NCI-H2227 treated with DMSO at 0.1 percent for 48 hours (cell line): ENCODE measurements at places on chromosomes 16 and 17.

DNA sequence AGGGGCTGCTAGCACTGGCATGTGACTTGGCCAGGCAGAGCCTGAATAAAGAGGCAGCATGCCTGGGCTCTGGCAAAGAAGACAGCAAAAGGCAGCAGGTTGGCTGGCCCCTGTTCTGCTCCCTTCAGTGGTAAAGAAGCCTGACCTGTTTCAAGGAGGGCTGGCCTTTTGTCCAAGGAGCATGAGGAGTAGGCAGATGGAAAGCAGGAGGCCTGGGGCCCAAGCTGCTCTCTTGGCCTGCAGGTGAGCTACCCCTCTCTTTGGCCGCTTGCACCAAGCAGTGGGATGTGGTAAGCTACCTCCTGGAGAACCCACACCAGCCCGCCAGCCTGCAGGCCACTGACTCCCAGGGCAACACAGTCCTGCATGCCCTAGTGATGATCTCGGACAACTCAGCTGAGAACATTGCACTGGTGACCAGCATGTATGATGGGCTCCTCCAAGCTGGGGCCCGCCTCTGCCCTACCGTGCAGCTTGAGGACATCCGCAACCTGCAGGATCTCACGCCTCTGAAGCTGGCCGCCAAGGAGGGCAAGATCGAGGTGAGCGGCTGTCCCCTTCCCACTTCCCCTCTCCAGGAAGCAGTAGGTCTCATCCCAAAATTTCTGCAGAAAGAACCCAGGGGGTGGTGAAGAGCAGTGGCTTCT, 8.0 kb downstream of the TRPV2 start:
- DNase-seq = no peak

DNA sequence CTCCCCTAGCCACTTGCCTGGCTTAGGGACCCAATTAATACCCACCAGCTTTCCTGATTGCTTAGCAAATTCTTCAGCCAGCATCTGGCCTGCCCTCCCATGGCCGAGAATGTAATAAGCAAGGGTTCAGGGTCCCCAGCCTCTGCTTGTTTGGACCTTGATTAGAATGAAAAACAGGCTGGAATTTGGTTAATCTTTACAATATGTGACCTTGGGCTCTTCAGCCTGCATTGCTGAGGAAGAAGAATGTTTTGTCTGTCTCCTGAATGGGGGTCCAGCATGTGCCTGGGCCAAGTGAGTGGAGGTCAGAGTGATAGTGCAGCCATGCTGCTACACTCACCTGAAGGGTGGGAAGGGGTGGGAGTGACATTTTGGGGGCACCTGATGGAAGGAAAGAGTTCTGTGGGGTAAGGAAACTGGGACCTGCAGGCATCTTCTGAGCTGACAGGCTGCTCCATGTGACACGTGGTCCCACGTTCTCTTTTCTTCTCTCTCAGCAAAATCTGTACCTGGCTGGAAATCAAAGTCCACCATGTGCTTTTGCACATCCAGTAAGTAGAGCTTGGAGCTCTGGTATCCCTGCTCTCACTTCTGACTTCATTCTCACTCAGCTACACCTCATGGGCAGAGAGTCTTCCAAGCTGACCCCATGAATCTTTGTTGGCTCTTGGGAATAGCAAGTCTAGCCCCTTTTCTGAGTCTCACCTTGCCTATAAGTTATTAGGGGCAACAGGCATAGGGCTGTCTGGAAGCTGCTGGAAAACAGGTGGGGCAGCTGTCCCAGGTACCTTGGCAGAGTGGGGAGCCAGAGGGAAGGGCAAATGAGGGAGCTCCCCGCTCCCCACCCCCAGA, 5.3 kb downstream of the TMEM106A start:
- DNase-seq = no peak

- DNase-seq = no peak
Measured at GRCh38 chr17:2560658-2561057, 32.8 kb upstream of the PAFAH1B1 start.

DNA sequence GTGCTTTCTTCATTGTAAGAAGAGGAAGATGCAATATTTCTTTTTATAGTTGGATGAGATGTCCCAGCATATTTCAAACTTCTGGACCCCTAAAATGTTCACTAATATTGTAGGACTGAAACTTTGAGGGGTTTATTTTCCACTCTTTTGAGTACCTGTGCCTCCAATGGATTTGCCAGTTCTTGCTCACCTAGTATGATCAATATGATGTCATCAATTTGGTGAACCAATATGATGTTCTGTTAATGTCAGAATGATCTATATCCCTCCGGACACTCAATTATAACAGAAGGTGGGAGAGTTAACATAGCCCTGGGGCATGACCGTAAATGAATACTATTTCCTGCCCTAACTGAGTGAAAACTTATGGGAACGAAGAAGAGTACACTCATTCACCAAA, 178.3 kb downstream of the CBLN1 start:
- DNase-seq = no peak

DNA sequence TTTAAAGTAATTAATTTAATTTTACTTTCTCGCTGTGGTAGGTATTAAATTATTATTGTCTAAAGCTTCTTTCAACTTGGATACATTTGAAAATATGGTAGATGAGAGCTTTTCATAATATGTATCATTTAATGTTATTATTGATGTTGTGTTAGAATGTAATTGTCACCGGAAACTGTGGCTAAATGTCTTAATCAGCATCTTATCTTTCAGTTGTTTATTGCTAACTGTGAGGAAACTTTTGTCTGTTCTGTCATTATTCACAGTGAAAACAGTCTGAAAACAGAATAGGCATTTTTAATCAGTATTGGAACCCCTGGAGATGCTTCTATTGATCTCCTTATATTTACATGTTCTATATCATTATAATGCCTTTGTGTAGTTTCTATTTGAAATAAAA, 120.7 kb downstream of the STXBP4 start:
- no peak for DNase-seq

DNA sequence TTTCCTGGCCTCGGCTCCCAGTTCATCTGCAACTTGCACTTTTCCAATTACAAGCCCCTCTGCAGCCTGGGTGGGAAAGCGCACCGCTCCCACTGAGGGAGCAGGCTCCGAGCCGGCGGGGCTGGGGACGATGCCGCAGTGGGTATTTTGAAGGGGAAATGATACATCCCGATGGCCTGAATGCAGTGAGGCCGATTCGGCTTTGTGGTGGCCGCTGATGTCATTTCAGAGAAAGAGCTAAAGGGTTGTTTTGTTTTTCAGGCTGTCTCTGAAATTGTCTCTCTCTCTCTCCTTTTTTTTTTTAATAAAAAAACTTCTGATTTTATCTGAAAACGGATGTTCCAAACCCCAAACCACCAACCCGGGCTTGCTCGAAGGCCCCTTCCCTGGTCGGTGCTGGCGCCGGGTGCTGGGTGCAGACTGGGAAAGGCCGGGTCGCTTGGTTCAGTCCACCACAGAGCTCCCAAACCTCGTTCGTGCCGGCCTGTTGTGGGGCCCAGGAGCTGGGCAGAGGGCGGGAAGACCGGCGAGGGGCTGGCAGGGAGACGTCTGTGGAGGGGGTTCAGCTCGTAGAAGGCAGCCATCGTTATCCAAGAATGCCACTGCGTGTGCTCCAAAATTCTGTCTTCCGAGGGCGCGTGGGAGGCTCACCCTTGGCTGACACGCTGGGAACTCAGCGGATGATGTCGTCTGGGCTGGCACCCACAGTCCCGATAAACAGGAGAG, 102.8 kb downstream of the FOXL1 start:
- DNase-seq = no peak

- no peak for DNase-seq
Measured at GRCh38 chr17:38336838-38337237, 6.9 kb downstream of the GPR179 start.

- DNase-seq = no peak
Measured at GRCh38 chr17:10022416-10022815, 117.3 kb upstream of the RCVRN start.
